ENCODE measurements at places on chromosomes 3 and 15. TPM values are rescaled to one million over a fixed set of nuclear protein-coding genes. Genes with fewer than 3 reads are reported as not detected.

Gene CAMK2N2
- total RNA-seq: not detected

Gene RLBP1
- 1.8 TPM for total RNA-seq

Gene CPA3
- total RNA-seq: 4.8 TPM

Gene CKMT1A
- total RNA-seq: 1.8 TPM

Gene B2M
- total RNA-seq: 2,317 TPM

Gene GPR171
- total RNA-seq: 0.41 TPM

Gene GTF2A2
- 48.2 TPM for total RNA-seq

Gene OR5K3
- not detected for total RNA-seq

- DNase-seq: no peak
Measured at GRCh38 chr3:182710557-182711157, 82.6 kb upstream of the ATP11B start.

GRCh38 chr3:74346896-74347295 is 267.6 kb downstream of the CNTN3 start:
- DNase-seq: no peak

DNA sequence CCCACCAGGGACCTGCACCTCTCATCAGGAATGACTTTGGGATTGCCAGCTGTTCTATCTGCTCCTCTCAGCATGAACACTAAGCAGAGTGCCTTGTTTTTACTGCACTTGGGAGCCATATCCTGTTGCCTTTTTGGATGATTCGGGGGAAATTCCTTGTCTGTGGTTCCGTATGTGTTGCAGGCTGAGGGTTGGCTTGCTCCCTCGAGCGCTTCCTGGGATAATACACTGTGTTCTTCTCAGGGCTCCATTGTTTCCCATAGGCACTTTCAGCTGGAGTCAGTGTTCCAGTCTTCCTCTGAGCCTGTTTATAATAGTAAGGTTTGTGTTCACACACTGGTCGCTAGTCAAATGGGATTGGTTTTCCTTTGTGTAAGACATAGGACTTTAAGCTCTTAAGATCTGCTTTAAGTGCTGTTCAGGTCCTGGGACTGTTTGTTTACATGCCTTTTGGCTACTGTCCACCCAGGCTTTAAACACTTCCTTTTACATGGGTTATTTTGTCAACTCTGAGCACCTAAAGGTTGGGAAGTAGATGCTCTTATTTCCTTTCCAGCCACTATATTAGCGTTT is 23.4 kb downstream of the BOC start:
- DNase-seq: no peak

GRCh38 chr3:101184111-101184510 is 136.3 kb downstream of the IMPG2 start:
- DNase-seq: no peak

GRCh38 chr15:68683551-68683950 is 104.8 kb downstream of the CORO2B start:
- peak; percentile 20 for DNase-seq

DNA sequence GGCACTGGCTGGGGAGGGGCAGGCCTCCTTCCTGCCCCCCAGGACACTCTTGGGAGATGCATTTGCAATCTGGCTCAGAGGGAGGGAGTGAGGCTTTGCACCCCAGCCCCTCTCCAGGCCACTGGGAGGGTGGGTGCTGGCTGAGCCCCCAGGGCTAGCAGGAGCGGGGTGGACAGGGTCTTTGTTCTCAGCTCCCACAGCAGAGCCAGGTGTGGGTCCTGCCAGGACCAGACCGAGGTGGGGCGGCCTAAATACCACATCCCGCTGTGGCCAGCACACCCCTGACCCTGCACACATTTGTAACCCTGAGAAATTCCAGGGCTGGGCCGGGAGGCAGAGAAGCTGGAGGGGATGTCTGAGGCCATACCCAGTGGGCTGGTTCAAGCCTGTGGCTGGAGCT is 41.0 kb downstream of the STARD5 start:
- no peak for DNase-seq

- no peak for DNase-seq
Measured at GRCh38 chr3:64809086-64809485, 121.3 kb upstream of the ADAMTS9 start.

- DNase-seq: no peak
Measured at GRCh38 chr3:30747771-30748281, 141.4 kb downstream of the TGFBR2 start.

DNA sequence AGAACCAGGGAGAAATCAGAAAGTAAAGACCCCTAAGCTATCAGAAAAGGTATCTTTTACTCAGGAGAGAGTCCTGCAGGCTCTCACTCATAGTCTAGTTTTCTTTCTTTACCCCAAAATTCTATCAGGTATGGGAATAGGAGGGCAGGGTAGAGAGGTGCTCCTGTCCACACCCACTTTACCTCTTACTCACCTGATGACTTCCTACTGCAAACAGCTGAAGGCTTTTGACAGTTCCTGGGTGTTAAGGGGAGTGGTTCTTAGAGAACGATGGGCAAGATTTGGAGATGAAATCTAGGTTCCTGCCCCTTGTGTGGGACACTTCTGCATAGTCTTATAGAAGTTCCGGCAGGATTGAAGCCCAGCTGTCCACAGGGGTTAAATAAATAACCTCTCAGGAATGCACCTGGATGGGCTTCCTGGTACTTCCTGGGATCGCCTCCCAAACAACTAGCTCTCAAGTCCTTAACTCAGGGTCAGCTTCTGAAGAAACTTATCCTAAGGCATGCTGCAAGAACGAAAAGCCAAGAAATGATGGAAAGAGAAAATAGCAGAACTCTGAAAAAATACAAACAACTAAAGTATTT is 10.8 kb upstream of the TNFAIP8L3 start:
- DNase-seq: no peak

- no peak for DNase-seq
Measured at GRCh38 chr15:31472636-31473384, 146.2 kb downstream of the KLF13 start.

DNA sequence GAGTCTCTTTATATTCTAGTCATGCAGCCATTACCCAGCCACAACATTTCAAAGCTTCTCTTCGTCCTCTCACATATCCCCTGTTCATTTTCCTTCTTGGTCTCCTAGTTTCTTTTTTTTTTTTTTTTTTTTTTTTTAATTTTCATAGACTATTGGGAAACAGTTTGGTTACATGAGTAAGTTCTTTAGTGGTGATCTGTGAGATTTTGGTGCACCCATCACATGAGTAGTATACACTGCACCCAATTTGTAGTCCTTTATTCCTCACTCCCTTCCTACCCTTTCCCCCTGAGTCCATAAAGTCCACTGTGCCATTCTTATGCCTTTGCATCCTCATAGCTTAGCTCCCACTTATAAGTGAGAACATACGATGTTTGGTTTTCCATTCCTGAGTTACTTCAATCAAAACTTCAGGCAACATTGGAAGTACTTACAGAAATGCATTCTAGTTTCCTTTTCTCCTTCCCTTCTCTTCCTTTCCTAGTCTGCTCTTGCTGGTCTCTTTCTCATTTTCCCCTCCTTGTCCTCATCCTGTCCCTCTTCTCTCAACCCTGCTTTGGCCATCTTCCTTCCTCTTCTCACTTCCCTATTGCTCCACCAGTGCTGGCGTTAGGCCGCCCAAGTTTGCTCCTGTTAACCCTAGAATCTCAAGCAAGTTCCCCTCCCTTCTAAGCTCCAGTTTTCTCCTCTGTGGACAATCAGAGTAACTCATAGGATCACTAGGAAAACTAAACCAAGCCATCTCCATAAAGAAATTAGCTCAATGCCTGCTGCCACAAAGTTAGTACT is 4.8 kb downstream of the ATP8B4 start:
- peak; percentile 66 for DNase-seq

- no peak for DNase-seq
Measured at GRCh38 chr3:99702953-99703943, 64.9 kb downstream of the COL8A1 start.

GRCh38 chr3:172223870-172224269 is 184.5 kb downstream of the FNDC3B start:
- no peak for DNase-seq

DNA sequence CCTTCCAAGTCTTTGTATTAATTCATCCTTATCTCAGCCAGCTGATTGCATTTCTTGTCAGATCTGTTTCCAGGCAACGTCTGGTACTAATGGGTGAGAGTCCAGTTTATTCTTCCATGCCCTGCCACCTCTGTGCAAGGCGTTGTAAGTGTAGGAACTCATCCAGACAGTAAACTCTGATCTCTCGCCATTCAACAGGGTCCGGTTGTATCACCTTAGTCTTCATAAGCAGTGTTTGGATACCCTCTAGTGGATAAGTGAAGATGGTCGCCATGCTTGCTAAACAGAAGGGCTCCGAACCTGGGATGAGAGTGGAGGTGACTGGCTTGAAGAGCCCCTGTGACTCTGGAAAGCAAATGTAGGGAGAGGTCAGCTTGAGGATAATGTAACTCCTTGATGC is 51.6 kb upstream of the CMTM7 start:
- no peak for DNase-seq

GRCh38 chr15:56778761-56779160 is 45.5 kb upstream of the ZNF280D start:
- no peak for DNase-seq

DNA sequence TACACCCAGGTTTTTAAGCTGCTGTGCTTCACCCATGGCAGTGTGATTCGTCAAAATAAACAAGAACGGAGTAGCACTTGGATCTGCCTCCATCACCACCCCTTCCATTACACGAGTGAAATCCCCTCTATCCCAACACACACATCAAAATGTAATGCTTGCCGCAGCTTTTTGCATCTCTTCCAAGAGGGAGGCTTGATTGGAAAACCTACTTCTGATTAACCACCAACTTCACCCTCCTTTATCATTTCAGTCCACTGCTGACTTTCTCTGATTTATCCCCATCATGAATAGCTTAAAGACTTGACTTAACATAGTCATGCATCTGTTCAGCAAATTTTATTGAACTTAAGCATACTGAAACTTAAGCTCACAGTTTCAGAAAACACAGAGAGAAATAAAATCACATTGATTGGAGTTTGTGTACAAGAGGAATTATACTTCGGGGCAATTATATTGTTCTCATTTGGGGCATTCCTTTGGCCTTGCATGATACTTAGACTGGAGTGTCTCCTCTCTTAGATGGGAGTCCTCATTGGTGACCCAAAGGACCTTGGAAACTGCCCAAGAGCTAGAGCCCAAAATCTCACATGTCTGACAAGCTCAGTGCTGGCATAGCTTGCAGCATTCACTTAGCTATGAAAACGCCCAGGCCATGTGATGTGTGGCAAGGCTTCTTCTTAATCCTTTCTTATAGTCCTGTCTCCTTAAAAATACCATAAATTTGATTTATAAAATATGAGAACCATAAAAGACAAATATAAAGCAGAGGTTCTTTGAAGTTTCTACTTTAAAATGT is 124.3 kb upstream of the UMPS start:
- DNase-seq: no peak

DNA sequence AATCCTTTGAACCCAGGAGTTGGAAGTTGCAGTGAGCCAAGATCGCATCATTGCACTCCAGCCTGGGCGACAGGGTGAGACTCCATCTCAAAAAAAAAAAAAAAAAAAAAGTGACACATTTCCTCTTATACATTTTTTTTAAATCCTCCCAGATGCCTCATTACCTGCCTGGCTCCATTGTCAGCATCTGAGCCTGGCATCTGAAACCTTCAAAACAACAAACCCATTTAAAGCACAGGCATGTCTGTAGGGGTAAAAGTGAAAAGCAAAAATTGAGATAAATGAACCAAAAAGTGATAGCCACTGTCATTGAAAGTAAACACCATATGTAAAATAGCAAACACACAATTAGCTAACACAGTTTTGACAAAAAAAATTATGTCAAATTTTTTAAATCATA is 38.6 kb downstream of the OSBPL10 start:
- DNase-seq: no peak

DNA sequence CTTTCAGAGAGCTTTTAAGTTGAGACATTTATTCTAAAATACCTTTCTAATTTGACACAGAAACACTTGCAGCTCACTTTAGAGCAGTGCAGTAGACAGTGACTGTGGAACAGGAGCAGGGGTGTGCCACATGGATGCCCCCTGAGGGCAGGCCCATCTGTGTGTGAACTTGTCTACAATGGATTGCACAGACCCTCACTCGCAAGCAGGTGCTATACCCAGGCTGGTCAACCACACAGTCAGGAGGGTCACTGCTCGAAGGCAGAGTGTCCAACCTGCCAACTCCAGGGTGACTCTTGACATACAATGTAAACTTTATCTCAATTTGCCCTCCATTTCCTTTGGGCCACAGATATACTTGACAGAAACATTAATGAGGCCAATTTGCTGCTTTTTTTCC is 437.2 kb downstream of the EPHB1 start:
- DNase-seq: no peak

- DNase-seq: no peak
Measured at GRCh38 chr3:127745656-127746399, 73.1 kb downstream of the ABTB1 start.

DNA sequence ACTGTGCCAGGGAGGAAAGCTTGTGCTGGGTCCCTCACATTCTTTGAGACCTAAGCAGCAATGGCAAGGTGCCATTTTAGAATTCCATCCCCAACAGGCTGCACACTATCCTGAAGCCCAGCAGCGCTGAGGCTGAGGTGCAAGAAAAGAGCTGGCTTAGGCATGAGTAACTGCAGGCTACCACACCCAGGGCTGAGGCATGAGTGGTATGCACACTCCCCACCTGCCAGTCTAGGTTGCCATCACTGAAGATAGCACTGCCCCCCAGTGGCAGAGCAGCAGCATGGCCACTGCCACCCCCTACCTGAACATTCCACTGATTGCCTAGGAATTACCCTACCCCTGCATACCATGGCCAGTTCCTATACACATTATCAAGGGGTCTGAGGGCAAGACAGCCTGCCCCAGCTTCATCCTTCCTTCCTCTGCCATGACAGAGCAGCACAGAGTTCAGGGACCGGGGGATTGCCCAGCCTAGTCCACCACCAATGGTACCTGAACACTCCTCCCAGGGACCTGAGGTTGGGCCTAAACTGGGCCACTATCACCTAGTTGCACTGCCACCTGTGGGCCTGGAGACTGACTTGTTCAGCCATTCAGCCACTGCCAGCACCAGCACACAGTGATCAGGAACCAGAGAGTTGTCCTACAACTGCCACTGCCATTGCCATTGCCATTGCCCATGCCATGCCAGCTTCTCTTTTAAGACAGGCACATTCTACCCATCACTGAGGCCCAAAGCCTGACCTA is 129.8 kb downstream of the SATB1 start:
- DNase-seq: no peak

GRCh38 chr15:56739964-56740640 is 6.8 kb upstream of the ZNF280D start:
- no peak for DNase-seq

DNA sequence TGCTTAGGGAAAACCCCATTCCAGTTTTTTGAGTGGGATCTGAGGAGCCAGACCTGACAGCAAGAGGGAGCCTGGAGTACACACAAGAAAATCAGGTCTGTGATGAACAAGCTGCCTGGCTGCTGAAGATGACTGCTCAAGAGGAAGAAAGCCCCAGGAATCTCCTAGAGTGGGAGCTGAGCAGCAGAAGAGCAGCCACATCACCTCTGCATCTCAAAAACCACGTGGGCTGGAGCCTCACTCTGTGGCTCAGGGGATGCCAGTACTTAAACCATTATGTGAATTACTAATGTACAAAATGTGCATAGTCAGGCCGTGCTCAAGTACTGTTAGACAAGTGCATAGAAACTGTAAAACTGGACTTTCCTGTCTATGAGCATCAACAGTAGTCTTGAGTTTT is 52.4 kb downstream of the SLC9A9 start:
- no peak for DNase-seq

Measured in sigmoid colon (tissue), 7 donors.